Brain pericyte (primary cell): ENCODE measurements at places on chromosomes 16 and 17.

DNA sequence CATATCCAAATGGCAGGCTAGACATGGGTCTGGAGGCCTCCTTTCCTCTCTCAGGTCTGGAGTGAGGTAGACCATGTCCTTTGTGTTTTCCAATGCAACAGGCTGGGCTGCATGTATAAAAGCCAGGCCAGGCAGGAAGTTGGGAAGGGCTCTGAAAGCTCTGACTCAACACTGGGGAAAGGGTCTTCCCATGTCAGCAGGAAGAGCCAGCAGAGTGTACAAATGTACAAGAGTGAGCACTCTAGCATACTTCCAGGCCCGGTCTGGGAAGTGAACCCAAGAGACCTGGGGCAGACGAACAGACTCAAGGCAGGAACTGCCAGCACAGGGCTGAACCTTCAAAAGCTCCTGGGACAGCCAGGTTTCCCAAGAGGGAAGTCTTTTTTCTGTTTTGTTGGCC is 7.0 kb downstream of the ATPAF2 start:
- DNase-seq: no peak

DNA sequence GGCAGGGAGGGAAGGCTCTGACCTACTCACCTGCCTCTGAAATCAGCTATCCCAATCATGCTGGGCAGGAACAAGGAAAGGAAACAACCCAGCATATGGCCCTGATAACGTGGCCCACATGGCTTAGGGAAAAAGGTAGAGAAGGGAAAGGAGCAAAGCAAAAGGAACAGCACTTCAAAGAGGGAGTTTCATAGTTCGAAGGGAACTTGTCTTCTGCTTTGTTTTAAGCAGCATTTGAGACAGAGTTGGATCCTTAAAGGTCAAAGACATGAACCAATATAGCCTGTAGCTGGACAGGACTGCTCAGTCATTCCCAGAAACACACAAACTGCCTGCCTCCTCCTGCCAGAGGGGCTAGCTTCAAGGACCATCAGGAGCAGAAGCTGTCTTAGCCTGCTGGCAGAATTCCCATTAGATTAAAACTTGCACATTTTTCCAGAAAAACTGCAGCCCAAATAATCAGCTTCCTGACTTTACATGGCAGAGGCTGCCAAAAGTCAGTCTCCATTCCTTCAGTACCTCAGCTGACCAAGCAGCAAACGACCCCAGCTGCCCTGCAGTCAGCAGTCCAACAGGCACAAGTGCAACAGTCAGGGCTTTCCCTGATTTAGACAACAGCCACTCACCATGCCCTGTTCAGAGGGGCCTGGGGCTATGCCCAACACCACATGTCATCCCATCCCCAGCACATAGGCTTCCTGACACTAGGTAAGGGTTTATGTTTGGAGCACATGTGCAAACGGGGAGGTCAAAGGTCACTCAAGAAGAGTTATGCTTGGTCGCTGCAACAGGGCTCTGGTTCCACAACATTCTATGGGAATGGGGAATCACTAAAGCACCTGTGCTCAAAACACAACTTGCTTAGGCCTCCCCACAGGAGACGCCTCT is 32.5 kb downstream of the RANBP10 start:
- DNase-seq: no peak

- DNase-seq: no peak
Measured at GRCh38 chr17:64240261-64240740, 22.8 kb downstream of the TEX2 start.

DNA sequence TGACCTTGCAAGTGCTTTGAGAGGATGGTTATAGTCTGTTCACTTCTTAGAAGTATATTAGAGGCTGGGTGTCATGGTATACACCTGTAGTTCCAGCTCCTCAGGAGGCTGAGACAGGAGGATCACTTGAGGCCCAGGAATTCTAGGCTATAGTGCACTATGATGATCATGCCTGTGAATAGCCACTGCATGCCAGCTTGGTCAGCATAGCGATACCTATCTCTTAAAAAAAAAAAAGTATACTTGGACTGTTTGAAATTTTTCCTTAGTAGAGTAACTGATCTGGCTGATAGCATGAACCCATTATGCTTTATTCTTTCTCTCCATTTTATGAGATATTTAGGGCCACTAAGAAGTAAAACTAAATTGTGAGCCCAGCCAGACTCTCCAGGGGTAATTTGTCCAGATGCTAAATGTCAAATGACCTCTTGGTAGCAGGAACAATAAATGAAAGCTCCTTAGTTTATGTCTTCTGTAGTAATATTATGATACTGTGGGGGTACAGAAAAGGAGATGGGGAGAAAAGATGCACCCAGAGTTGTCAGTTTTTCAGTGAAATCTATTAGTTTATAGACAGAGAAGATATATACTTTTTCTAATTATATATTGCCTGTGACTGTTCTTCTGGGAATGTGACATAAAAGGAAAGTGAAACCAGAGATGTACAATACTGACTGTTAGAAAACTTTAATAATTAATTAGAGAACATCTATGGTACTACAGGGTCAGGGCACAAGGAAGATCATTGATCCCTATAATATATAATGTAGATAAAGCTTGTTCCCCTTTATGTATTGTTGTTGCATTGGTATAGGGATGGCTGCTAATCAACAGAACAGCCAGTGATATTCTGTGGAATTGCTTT is 335.3 kb upstream of the TBX2 start:
- DNase-seq: no peak

- peak; percentile 59 for DNase-seq
Measured at GRCh38 chr16:75342308-75342811, 90.9 kb upstream of the BCAR1 start.

GRCh38 chr17:8632061-8632460 is 1.5 kb upstream of the MYH10 start:
- no peak for DNase-seq

DNA sequence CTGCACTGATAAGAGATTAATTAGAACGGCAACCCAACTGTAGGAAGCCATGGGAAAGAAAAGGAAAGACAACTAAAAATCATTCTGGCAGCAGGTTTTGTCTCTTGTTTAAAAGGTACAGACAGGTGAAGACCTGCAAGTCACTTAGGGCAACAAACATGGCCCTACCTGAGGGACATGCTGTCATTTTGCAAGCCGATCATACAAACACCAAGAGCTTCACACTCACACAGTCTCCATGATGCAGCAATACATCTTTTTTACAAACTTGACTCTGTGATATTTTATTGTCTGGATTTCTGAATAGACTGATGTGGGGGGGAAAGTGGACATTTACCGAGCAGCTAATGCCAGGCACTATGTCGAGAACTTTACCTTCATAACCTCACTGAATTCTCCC is 101.8 kb downstream of the PARN start:
- no peak for DNase-seq

GRCh38 chr16:87074641-87075318 is 242.4 kb downstream of the C16orf95 start:
- DNase-seq: no peak

DNA sequence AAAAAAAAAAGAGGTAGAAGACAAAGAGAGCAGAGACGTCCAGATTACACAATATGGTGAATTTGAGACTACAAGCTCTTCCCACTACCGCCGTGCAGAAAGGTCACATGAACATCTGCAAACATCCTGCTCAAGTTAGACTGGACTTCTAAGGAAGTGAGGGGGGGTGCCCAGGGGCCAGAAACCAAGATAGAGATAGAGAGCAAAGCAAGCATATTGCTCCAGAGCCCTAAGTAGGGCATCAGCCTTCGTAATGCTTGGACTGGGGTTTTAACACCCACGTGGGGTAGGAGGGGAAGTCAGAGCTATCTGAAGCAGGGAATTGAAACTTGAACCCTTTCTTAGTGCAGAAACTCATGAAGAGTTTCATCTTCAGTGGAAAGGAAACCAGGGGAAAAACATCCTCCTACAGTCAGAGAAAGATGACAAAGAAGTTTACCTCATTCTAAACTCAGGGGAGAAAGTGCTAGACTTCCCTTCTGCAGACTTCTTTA is 8.7 kb downstream of the CLEC19A start:
- DNase-seq: no peak

DNA sequence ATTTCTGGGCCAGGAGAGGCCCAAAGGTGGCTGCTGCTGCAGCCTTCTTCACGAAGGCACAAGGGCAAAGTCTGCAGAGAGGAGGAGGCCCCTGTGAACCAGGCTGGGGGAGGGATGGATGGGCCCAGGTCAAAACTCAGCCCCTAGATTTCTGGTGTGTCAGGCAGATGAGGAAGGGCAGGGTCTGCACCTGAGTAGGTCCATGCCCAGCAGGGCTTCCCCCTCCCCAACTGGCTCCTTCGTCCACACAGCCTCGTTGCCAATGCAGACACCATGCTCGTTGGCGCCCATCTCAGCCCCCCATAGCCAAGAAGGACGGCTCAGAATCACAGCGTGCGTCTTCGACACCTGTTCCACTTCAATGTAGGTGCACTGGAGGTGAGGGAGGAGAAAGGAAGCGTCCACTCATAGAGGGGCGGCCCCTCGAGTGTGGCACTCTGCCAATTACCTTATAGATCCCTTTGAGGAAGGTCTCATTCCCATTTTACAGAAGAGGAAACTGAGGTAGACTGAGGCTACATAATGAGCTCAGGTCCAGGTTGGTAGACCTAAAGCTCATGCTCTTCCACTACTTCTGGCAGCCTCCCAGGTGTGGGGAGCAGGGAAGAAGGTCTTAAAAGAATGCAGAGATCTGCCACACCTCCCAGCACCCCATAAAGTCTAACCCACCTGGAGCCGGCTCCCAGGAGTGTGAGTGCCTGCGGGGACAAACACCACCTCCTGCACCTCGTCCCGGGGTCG is 902 bp downstream of the SCRN2 start:
- DNase-seq: no peak

GRCh38 chr16:10945065-10945787 is 862 bp downstream of the CLEC16A start:
- no peak for DNase-seq

DNA sequence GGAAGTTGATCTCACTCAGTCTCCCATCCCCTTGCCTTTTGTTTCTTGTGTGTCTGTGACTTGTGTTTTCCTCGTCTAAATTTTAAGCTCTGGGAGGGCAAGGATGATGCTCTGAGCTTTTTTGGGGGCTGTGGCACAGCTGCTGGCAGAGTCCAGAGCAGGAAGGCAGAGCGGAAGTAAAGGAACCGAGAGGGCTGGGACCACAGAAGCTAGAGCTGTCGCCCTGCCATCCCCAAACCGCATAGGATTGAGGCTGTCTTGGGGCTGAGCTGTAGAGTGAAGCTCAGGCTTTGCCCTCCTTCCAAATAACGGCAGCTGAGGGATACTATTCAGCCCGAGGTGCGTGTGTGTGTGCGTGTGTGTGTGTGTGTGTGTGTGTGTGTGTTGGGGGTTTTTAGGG is 3.8 kb upstream of the DNAH2 start:
- DNase-seq: no peak

DNA sequence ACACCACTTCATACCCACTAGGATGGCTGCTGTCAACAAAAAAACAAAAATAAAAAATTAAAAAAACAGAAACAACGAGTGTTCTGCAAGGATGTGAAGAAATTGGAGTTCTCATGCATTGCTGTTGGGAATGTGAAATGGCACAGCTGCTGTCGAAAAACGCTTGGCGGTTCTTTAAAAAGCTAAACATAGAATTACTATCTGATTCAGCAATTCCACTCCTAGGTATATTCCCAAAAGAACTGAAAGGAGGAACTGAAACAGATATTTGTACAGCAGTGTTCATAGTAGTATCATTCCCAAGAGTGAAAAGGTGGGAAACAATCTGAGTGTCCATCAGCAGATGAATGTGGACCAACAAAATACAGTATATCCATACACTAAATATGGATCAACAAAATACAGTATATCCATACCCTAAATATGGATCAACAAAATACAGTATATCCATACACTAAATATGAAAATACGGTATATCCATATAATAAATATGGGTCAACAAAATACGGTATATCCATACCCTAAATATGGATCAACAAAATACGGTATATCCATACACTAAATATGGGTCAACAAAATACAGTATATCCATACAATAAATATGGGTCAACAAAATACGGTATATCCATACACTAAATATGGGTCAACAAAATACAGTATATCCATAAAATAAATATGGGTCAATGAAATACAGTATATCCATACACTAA is 8.7 kb downstream of the METTL16 start:
- DNase-seq: no peak

DNA sequence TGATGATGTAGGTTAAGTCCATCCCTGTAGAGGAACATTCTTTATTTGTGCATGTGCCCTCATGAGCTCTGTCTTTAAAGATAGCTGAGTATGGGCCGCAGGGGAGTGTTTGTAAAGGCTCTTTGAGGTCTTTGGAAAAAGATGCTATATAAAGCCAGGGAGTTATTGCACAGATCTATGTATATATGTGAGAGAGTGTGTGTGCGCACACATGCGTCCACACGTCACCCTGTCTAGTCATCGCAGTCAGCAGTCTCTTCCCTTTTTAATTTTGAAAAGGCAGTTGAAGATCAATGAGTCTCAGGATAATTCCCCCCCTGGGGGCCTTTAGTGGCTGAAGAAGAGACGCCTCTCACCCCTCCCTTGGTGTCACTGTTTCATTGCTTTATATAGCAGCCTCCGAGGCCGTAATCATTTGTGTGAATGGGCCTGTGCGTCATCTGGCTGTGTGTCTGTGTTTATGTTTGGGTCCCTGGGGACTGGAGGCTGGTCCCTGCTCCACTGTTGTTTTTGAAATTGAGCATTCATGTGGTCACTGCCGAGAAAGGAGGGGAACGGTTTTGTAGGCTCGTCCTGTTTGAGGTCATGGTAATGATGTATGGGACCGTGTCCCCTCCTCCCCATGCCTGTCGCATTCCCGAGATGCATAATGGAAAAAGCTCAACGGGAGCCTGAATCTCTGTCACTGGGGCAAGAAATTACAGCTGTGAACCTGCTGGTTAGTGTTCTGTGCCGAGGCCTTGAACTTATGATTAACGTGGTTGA is 143.9 kb downstream of the SNX29 start:
- DNase-seq: peak; percentile 53

DNA sequence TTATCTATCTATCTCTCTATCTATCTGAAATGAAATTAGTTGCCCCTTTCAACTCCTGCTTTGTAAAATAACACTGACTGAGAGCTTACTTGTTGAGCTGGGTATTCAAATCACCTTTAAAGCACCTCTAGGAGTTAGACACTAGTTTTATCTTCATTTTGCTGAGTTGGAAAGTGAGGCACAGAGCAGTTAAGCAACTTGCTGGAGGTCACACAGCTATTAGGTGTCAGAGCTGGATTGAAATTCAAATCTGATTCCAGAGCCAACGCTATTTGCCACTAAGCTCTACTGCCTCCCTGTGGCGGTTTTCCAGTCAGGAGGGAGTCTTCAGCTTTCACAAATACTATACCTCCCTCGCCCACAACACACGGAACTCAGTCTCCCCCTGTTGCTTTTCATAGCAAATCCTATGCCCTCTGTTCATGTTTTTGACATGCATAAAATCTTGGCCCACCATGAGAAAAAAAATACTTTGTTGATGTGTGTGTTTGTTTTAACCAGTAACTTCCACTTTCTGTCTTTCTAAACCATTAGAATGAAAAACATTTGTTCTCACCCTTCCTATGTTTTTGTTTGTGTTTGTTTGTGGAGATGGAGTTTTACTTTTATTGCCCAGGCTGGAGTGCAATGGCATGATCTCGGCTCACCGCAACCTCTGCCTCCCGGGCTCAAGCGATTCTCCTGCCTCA is 74.8 kb upstream of the SMURF2 start:
- DNase-seq: no peak
